ENCODE measurements at places on chromosomes 3 and 15.

DNA sequence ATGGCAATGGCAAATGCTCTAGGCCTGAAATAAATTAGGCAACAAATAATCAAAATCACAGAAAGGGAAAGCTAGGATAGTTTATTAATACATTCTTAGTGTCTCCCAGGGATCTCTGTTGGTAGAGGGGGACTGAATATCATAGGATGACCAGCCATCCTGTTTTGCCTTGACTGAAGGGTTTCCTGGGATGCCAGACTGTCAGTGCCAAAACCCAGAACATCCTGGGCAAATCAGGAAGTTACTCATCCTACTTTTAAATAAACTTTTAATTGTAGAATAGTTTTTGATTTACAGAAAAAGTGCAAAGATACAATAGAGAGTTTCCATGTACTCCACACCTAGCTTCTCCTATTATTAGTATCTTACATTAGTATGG, 21.8 kb upstream of the SIAH2 start:
- no peak for DNase-seq

GRCh38 chr3:171333784-171334464, 126.3 kb downstream of the TNIK start:
- no peak for DNase-seq

DNA sequence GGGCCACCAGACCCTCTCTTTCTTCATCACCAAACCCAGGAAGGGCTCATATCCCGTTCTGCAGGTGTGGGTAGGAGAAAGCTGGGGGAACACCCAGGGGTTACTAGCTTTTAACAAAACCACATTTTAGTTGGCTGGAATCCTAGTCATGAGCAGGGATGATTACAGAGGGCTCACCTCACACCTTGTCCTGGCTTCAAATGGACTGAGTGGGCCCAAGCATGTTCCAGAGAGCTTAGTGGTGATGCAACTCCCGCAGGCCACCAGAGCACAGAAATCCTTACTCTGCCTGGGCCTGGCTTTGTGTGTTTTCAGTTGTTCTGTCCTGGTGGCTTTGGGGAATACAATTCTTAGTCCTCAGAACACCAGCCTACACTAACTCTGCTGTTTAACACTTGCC, 56.8 kb upstream of the RYK start:
- DNase-seq, result no peak

- DNase-seq, result no peak
Measured at GRCh38 chr3:52805270-52806039, 10.9 kb downstream of the ITIH3 start.

DNA sequence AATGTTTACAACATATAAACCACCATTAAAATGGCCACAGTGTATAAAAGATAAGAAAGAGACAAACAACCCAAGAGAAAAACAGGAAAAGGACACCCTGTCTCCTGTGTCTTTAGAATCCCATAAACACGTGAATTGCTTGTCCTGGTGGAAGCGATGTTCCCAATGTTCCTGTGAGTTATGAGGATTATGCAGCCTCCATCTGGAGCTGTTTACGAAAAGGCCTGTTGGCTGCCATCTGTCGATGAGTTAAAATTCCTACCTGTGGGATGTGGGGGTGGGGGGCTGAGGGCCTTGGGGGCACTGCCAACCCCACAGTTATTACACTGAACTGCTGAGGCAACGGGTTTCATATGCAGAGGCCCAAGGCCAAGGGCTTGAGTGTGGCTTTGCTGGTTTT, 13.6 kb downstream of the NISCH start:
- no peak for DNase-seq

GRCh38 chr3:46187876-46188275, 20.2 kb downstream of the CCR1 start:
- no peak for DNase-seq

- DNase-seq, result no peak
Measured at GRCh38 chr3:130692455-130692854, 54.2 kb downstream of the PIK3R4 start.

All from activated T-cell treated with anti-CD3 and anti-CD28 coated beads for 1 hour (primary cell).